Cortex of kidney (tissue), 1 donor: ENCODE measurements at places on chromosomes 3 and 15.

GRCh38 chr3:46221391-46221790, 13.3 kb upstream of the CCR1 start:
- DNase-seq: no peak

- no peak for DNase-seq
These were observed 326.9 kb upstream of the NECTIN3 start for GRCh38 chr3:110744723-110745122.

- DNase-seq: no peak
These were observed 18.5 kb downstream of the RYK start for GRCh38 chr3:134232151-134232550.

DNA sequence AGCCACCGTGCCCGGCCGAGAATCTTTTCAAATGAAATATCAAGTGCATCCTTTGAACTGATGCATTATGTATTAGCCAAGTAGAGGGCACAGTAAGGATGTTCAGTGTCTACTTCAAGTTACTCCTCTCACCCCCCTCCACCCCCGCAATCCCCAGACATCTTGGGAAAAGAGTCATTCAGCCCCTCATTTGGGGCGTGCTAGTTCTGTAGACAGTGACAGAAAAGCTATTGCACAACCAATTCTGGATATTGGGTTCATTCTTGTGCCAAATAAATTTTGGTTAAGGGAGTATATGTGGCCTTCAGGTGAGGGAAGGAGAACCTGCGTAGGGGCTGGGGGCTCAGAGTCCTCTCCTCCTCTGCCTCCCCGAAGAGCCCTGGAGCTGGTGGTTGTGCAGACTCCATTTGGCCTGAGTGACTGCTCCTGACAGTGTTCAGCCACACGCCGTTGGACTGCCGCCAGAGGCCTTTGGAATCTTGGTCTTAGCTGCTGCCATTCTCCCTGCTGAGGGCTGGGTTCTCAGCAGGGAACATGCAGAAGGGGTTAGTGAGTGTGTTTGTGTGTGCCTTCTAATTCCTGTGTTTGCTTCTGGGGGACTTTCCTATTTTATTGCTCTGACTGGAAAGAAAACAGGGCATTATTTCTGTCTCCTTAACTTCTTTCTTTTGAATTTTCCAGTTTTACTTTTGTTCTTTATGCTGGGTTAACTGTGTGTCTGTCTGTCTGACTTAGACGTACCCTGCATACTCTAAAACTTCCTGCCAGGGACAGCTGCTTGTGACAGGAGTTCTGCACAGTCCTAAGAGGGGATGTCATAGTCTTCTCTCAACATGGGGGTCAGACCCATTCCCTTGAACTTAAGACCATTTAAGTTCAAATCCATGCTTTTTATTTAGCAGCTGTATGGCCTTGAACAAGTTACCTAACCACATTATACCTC, 21.0 kb downstream of the RARB start:
- no peak for DNase-seq

- DNase-seq: no peak
These were observed 53.2 kb downstream of the CD200R1L start for GRCh38 chr3:112793326-112794081.

DNA sequence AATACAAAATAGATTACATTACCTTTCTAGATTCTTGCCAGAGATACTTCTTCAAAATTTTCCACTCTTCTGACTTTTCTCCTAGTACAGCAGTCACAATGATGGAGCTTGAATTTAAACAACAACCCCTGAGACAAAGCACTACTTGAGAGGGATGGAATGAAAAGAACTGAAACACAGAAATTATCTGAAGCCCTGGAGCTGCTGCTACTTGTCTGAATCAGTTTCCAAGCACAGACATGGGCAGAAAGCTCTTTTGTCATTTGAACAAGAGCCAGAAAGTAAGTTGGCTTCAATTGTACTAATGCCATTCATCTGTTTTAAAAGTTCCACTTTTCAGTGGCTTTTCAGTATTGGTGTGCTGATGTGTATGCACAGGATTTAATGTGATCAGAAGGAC, 718.5 kb upstream of the ARPP21 start:
- no peak for DNase-seq

- no peak for DNase-seq
These were observed 179.1 kb upstream of the PEX5L start for GRCh38 chr3:180215866-180216265.

DNA sequence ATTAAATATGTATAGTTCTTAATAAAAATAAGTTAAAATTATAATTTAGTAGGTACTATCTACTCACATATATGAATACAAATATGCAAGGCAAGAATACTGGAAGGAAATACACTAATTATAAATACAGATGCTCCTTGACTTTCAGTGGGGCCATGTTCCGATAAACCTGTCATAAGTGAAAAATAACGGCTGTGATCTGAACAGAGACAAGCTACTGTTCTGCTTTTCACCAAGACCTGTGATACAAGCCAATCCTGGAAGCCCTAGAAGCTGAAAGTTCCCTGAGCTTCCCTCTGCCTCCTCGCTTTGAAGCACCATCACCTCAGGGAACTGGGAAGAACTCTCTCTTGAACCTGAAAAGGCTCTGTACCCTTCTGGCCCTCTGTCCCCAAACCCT, 55.4 kb downstream of the SLC12A8 start:
- DNase-seq: no peak

- DNase-seq: no peak
These were observed 449.0 kb upstream of the LMCD1 start for GRCh38 chr3:8052659-8053058.
